ENCODE measurements at places on chromosomes 4 and X. TPM values are rescaled to one million over a fixed set of nuclear protein-coding genes. Genes with fewer than 3 reads are reported as not detected.

Gene GRSF1
- 182 TPM for total RNA-seq

Gene RHOXF2
- total RNA-seq = not detected

Gene CDS1
- total RNA-seq = under 0.01 TPM

Gene F8A3
- total RNA-seq = 0.77 TPM

All from melanocyte of skin (primary cell).